NCI-H510A treated with DMSO at 0.1 percent for 48 hours (cell line): ENCODE measurements at places on chromosomes 1 and 21.

- no peak for DNase-seq
Measured at GRCh38 chr21:21929789-21930188, 931.6 kb downstream of the NCAM2 start.

- DNase-seq: no peak
Measured at GRCh38 chr1:30331415-30332065, 391.8 kb downstream of the MATN1 start.

- DNase-seq: no peak
Measured at GRCh38 chr1:181969902-181970301, 91.6 kb downstream of the ZNF648 start.

GRCh38 chr1:60173729-60174505 lies 100.3 kb upstream of the C1orf87 start:
- no peak for DNase-seq

GRCh38 chr1:2944705-2945104 lies 76.6 kb upstream of the ACTRT2 start:
- no peak for DNase-seq

DNA sequence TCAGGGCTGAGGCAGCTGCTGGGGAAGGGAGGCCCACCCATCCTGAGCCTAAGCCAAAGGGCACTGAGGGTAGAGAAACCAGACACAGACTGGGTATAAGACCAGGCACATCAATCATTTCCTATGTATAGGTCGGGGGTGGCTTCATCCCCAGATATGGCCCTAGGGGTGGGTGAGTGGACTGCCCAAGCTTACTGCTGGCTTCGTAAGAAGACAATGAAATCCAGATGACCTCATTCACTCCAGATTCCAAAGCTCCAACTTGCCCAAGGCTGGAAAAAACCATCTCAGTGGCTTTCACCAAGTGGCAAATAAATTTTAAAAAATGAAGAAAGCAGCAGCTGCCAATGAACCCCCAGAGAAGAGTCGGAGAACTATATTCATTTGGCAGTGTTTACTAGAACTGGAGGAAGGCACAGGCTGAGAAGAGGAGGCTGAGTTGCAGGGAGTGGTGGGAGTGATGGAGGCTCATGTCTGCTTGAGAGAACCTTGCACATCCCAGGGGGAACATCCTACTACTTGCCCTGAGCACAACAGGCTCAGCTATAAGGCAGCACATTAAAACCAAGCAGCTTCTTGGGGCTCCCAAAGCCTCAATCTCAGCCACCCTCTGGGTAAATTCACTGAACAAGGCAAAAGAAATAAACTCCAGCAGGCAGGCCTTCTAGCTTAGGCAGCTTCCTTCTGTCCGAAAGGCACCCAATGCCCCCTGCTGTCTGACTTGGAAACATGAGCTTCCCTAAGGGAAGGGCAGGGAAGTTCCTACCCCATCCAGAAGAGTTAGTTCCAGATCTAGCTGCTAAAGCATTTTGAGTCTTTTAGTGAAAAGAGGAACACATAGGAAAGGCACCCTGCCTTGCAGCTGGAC lies 14.1 kb downstream of the PEA15 start:
- DNase-seq: peak; percentile 8

DNA sequence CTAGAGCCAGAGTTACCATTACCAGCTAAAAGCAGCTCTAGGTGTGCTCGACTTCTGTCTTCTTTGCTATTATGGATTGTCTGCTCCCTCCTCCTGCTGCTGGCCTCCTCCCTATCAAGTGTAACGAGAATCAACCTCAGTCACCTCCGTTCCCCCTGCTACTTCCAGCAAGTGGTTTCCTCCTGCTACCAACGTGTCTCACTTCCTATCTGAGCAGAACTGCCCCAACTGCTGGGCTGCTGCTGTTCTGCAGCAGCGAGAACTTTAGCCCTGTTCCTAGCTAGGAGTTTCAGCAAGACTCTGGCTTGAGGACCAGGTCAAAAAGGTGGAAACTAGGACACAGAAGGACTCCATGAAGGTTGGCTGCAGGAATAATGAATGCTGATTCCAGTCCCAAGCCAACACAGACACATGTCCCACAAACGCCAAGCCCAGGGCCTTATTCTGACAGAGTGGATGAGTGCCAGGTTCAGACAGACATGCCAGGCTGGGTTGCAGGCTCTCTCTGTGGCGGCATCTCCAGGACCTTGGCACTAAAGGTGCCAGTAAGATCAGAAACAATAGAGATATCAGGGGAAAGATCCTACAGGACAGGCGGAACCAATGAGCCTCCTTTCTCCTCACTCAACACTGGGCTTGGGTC lies 46.9 kb downstream of the CD34 start:
- DNase-seq: no peak

GRCh38 chr1:236774926-236775325 lies 20.2 kb upstream of the MTR start:
- no peak for DNase-seq

- no peak for DNase-seq
Measured at GRCh38 chr1:1627261-1627828, 4.6 kb upstream of the MMP23B start.

- peak; percentile 96 for DNase-seq
Measured at GRCh38 chr21:38954588-38955004, 148.9 kb downstream of the ETS2 start.

GRCh38 chr21:30958741-30959140 lies 77.4 kb upstream of the KRTAP11-1 start:
- DNase-seq: no peak

DNA sequence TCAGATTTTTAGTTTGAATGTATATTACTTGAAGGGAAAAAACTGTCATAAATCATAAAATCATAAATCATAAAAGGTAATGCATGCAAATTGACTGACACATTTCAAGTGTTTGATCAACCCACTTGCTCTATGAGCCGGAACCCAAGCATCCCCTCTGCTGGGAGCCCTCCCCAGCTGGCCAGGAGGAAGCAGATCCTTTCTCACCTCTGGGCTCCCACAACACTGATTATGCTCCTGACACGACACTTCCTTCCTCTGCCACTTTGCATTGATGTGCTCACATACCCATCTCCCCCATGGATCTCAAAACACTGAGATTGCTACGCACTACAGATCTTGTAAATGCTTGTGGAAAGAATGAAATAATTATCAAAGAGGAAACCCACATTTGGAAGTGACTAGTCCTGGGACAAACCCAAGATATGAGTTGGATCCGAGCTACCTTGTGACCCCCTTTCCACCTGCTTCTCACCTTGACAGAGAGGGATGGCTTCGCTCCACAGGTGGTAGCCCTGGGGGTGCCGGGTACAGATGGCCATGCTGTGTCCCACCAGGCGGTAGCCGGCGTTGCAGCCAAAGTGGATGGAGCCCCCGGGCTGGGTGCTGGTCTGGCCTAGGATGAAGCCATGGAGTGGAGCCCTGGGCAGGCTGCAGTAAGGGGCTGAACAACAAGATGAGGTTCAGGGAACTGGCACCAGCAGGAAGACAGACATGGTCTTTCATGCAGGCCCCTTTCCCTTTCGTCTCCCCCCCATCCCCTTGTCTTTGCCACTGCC lies 104.6 kb downstream of the ZSCAN20 start:
- no peak for DNase-seq

- DNase-seq: peak; percentile 33
Measured at GRCh38 chr1:53959664-53960250, 13.6 kb downstream of the LRRC42 start.

DNA sequence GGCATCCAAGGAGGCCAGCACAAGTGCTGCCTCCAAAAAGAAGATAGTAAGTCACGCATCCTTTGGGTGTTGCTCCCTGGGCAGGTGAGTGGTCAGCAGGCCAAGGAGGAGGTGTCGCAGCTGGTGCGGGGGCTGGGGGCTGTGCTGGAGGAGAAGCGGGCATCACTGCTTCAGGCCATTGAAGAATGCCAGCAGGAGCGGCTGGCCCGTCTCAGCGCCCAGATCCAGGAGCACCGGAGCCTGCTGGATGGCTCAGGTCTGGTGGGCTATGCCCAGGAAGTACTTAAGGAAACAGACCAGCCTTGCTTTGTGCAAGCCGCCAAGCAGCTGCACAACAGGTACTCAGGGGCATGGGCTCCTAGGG lies 4.3 kb downstream of the TRIM46 start:
- no peak for DNase-seq

GRCh38 chr1:101041300-101041699 lies 15.7 kb upstream of the DPH5 start:
- no peak for DNase-seq

DNA sequence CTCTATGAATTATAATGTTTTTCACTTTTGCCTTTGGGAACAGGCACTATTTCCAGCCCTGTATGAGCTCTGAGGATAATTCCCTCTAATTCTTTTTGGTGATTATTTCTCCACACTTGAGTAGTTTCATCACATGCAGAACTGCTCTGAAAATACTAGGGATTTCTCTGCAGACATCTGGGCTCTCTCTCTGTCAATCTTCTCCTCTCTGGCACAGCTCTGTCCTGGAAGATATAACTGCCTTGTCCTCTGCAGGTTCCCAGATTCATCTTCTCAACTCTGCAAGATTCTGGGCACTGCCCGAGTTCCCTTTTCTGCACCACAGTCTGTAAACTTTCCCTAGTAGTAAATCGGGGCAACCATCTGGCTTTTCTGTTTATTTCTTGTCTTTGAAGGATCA lies 131.3 kb upstream of the FMN2 start:
- DNase-seq: no peak

DNA sequence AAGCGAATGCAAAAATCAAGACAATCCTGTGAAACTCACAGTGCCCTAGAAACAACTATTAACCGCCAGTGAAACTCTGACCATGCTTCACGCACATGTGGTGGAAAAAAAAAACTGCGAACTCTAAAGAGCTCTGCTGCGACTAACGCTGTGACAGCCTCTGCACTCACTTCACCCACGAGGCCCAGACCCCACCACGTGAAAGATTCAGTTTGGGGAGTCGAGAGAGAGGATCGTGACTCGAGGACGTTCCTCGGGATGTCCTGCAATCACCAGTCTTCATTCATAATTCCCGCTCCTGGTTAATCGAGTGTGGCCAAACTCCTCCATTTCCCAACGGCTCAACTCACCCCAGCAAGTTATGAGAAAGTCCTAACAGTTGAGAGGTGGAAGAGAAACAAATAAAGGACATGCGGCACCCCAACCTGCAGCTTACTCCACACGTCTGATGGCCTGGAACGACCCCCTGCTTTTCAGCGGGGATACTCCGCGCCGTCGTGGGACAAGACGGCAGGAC lies 1.1 kb downstream of the SERBP1 start:
- no peak for DNase-seq
